ENCODE measurements at places on chromosomes 2 and 18.

DNA sequence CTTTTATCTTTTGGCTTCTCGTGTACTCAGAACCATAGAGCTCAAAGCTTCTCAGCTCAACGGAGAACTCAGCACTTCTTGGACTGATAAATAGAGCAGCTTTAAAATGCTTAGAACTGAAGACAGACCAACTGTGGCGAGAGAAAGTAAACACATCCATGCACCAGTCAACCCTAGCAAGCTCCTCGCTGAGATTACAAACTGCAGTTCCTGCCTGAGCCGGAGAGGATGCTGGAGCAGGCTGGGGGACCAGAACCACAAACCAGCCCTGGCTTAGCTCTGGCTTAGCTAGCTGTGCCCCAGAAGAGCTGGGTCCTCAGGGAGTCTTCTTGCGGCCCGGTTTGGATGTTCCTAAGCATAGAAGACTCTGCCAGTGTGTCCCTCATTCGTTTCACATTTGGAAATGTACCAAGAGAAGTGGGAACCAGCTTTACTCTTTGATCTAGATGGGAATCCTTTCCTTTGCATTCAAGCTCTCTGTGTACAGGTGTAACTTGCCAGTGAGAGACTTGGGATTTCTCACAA is 5.6 kb downstream of the PAX8 start:
- no peak for DNase-seq

- no peak for DNase-seq
These were observed 26.6 kb upstream of the MAP3K20 start for GRCh38 chr2:173048897-173049661.

DNA sequence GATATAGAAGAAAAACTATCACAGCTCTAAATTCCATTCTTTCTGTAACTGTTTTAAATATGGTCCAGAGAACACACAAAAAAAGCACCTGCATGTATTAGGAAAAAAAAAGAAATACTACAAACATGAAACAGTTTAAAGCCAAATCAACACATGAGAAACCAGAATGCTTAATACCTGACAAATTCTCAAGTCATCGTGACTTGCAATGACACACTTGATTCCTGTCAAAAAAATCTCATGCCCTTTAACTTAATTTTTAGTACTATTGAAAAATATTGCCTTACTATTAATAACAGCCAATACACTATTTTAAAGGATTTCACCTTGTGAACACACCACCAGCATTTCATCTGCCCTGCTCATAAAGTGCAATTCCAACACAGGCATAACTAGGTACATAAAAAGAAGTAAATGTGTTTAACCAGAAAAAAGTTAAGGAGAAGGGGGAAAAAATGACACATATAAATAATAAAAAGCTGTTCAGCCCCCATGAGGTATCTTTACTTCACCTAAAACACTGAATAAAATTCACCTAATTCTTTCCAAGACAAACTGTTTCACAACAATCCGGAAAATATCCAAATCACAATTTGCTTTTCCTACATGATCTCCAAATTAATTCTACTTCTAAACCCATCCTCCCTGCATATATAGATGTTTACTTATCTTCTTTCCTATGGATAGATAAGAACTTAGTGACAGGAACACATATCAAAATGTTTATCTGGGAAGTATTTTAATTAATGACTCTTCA is 10.8 kb downstream of the ROCK2 start:
- DNase-seq = no peak

- DNase-seq = no peak
These were observed 1279.0 kb upstream of the LRRTM1 start for GRCh38 chr2:81583311-81584108.

- no peak for DNase-seq
These were observed 2.3 kb downstream of the INPP5D start for GRCh38 chr2:233062451-233062850.
